Hair follicle dermal papilla cell (primary cell): ENCODE measurements at places on chromosomes 16 and 17. TPM values are rescaled to one million over a fixed set of nuclear protein-coding genes. Genes with fewer than 3 reads are reported as not detected.

Gene KCNJ12
- total RNA-seq: 0.49 and 0.61 TPM in 2 replicates

Gene CCNF
- total RNA-seq: 6.0 and 6.7 TPM in 2 replicates

Gene GRAPL
- 0.12 TPM in 1 of 2 replicates, not detected in the other for total RNA-seq

Gene SOX15
- total RNA-seq: 0.12 and 0.49 TPM in 2 replicates

Gene FBXO39
- 0.97 TPM in 1 of 2 replicates, not detected in the other for total RNA-seq
